Right renal cortex interstitium (tissue), 3 donors: ENCODE measurements at places on chromosomes 5 and 9.
A peak's percentile ranks its signal among the peaks of the same experiment; 100 is the strongest.

DNA sequence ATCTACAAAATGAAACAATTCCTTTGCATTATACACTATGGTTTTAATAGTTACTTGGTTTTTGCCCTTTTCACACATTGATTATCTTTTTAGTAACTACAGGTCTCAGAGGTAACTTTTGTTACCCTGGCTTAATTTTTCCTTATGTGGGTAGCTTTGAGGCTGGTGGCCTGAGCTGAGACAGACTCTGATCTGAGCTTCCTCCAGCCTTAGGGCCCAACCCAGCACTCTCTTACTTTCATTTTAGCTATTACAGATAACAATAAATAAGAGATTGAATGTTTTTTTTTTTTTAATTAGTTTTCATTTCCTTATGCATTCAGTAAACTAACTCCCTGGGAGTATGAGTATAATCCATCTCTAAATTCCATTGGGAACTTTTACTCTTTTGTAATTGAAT is 15.1 kb upstream of the OXCT1 start:
- no peak for DNase-seq

- DNase-seq = no peak
These were observed 75.6 kb upstream of the CACNA1B start for GRCh38 chr9:137802021-137802420.

DNA sequence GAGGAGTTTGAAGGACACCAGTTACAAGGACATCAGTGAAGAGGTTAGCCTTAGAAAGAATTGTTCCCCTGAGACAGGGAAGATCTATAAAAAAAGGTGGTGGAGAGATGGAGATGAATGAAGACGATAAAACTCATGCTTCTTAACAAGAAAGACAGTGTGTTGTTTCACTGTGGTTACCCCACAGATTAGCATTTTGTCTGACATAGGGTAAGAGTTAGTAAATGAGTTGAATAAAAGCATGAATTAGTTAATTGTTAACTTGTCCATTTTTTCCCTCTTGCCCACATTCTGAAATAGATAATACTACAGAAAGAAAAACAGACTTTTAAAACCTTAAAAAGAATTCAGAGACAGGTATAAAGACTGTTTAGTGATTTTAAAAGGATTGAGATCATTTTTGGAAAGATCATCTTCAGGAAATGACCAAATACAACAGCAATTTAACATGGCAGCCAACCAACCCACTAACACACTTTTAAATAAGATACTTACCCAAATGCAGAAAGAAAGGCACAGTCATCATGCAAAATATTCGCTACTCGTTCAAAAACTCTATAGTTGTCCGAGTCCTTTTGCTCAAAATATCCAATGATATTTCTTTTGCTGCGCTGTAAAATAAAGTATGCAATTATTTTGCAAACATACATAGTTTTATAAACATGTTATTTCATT is 78.5 kb downstream of the ERP44 start:
- DNase-seq = no peak

- DNase-seq = peak; percentile 37
These were observed 55.6 kb upstream of the LMX1B start for GRCh38 chr9:126558051-126558665.

- DNase-seq = no peak
These were observed 95.5 kb upstream of the PTPN3 start for GRCh38 chr9:109593612-109594011.

DNA sequence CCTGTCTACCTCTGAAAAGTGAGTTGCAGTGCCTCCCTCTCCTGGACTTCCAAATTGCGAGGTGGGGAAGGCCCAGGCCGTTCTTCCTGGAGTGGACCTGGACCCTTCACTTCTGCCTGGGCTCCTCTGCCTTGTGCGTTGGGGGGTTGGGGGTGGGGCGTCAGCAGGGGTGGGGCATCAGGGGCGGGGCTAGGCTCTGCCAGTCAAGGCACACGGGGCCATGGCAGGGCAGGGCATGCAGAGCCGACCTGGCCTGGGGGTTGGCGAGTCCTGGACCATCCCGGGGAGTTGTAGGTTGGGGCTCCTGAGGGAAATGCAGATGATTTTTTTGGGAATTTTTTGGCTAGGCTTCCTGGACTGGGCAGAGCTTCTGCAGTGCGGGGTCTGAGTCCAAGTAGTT is 87.1 kb downstream of the EHMT1 start:
- DNase-seq = no peak

GRCh38 chr9:123102375-123103113 is 69.1 kb downstream of the GPR21 start:
- no peak for DNase-seq

- no peak for DNase-seq
These were observed 232.9 kb downstream of the NFIB start for GRCh38 chr9:14080959-14081542.
